ENCODE measurements at places on chromosomes 2 and 18.
A peak's percentile ranks its signal among the peaks of the same experiment; 100 is the strongest.

DNA sequence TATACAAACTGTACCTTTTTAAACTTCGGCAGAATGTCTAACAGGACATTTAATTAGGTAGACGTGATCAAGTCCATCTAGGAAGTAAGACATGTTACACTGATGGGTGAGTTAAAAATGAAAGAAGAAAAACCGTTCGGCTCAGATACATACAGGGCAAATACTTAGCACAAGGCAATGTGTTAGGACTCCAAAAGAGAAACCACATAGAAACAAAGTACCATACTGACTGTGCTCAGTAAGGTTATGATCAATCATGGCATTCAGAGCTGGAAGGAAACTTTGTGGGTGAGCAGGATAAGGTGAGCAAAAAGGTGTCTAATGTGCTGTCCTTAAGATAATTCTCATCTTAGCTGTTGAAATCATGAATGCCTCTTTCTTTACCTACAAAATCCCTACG, 211.9 kb downstream of the STK39 start:
- no peak for DNase-seq

DNA sequence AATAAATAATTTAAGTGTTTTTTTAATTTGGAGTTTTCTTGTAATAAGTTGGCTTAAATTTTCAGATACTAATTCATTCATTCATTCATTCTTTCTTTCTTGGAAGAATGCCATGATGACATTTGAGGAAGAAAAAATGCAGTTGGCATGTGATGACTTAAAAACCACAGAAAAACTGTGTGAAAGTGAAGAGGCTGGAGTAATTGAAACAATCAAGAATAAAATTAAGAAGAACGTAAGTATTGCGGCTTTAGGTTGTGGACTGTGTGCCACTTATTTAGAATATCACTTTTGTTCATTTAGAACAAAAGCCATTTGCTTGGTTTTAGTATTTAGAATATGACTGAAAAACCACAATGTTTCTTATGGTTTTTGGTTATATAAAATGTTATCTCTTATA, 51.4 kb downstream of the TTC39C start:
- no peak for DNase-seq

- DNase-seq: no peak
Observed at GRCh38 chr2:61074100-61074499, 8.4 kb downstream of the SANBR start.

DNA sequence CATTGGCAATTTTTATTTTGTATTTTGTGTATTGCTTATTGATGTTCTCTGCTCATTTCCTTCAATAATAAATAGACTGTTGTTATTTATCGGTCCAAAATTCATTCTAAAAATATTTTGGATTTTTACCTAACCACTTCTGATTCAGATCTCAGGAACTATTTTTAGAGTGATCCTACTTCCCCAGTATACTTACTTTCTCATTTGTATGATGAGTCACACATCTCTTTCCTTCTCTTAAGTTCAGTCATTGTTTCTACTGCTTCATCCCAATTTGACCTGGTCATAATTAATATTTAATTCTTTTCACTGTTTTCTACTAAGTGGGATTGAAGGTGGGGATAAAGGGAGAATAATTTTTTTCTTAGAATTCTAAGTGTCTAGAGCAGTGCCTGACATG, 75.1 kb downstream of the AGPS start:
- DNase-seq: no peak

DNA sequence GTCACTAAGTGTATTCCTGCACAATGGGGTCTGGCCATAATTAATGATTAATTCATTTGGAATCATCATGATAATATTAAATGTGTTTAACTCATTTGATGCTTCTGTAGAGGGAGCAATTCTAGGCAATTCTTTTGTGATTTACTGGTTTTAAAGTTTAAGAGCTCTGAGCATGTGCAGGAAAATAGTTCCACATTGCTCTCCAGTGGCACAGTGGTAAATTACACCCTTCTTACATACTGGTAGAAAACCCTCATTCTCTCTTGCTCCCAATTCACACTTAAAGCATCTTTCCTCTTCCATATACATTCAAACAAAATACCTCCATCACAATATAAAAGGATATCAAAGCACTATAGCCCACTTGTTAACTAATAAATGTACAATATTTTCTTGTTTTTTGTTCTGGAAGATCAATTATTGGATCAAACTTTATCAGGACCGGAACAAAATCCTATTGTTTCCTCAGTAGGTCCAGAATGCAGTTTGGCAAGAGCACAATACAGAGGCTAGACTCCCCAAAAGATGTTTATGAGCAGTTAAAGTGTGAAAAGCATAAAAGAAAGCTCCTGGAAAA, 844.3 kb downstream of the MBD2 start:
- no peak for DNase-seq

DNA sequence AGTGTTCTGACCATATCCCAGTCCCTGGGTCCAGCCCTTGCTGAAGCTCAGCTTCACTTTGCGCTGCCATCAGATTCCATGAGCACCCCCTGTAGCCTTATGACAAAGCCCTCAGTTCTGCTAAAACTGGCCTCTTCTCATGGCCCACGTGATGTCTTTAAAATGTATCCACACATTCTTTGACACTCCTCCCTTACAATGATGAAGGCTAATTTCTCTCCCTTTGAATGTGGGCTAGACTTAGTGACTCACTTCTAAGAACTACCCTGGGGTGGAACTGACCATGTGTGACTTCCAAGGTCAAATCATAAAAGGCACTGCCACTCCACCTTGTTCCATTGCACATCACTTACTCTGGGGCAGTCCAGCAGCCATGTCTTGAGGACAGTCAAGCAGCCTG, 45.4 kb upstream of the GORASP2 start:
- no peak for DNase-seq

- no peak for DNase-seq
Observed at GRCh38 chr18:23758281-23758680, 69.0 kb downstream of the LAMA3 start.

DNA sequence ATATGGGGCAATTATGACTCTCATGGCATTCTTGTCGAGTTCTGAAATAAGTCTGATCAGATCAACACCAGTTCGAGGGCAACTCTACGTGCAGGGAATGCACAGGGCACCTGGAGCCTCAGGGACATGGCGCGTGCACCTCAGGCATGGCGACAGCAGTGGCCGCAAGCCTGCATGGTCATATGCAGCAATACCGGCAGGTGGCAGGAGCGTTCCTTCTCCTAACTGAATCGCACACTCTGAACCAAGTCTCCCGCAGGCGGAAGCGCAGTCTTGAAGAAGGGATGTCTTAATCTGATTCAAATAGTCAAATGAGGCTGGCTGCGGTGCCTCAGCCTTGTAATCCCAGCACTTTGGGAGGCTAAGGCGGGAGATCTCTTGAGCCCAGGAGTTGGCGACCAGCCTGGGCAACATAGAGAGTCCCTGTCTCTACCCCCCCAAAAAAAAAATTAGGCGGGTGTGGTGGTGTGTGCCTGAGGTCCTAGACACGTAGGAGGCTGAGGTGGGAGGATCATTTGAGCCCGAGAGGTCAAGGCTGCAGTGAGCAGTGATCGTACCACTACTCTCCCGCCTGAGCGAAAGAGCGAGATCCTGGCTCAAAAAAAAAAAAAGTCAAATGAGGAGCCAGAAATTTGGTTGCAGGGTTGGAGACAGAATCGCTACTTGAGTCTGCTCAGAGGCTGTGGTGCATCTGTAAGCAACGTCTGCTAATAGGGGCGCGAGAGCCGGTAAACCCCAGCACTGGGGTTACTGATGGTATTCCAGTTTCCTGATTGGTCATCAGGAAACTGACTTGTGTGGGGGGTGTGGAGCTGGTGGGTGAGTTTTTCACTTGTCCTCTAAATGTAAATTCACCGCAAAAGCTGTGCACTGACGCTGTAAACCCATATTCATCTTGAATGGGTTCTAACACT, 28.8 kb downstream of the FHL2 start:
- peak; percentile 83 for DNase-seq

- DNase-seq: no peak
Observed at GRCh38 chr2:119723186-119723585, 36.5 kb upstream of the PTPN4 start.

DNA sequence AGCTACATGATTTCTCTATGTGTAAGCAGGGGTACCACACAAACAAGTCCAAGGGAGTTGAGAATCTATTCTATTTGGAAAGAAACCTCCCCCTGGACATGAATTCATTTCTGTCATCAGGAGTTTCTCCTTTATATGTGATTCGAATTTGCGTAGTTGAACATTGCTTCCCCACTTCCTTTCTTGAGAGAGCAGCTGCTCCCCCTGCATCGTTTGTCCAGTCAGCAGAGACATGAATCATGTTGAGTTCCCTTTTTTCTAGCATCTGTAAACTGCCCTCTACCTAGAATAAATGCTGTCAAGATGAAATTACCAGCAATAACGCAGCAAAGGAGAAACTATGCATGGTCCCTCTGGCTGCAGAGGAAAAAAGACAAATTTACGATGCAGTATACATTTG, 73.8 kb downstream of the KIF5C start:
- DNase-seq: no peak

GRCh38 chr2:27118525-27119329, at the start of gene CGREF1:
Gene CGREF1 (minus strand): TSS chr2:27119128. CDS start chr2:27104366, 14,762 bp downstream.
- DNase-seq: no peak

- DNase-seq: no peak
Observed at GRCh38 chr2:105034170-105034569, 3.7 kb upstream of the MRPS9 start.

DNA sequence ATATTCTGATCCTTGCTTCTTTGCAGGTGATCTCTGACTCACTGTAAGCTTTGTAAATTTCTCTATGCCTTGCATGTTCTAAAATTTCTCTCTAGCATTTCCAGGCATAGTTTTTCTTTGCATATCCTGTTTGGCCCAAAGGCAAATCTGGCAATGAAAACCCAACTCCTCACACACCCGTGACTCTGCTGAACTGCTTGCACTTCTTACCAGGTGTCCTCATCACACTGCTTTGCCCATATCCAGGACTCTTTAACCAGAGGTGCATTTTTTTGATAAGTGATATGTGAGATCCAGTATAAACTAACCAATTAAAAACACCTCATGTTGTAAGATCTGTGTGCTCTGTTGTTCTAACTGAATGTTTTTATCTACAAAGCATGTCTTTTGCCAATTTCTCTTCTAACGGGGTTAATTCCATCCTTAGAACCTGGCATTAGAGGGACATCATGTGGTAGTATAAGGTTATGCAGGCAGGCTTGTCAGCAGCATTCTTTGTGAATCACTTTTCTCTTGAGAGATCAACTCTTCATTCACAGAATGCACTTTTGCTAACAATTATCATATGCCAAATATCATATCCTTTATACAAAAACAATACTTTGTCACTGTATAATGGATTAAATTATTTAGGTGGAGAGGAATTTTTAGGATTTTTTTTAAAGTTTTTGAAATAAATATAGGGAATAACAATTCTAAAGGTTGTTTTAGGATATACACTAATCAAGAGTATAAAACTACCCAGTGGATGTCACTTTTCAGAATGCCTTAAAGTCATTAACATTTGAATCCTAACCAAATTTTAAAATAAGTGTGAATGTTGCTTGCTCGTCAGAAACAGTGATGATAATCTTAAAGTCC, 20.8 kb upstream of the TMX3 start:
- DNase-seq: no peak

DNA sequence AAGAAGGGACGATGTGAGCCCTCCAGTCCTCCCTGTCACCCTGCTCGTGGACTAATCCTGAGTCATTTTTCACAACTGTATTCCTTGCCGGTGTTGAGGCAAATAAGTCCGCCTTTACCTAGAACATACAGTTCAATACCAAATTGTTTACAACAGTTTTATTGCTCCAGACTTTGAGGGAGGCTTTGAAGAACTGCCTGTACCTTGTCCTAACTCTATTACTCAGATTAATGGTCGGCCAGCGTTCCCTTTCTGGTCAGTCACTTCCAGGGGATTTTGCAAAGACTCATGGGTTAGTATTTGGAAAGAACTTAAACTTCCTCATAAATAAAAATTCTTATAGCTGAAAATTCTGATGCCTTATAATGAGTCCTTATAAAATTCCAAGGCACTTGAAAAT, 85.1 kb upstream of the ZNF532 start:
- no peak for DNase-seq

- no peak for DNase-seq
Observed at GRCh38 chr2:201915446-201915845, 109.1 kb downstream of the CDK15 start.

DNA sequence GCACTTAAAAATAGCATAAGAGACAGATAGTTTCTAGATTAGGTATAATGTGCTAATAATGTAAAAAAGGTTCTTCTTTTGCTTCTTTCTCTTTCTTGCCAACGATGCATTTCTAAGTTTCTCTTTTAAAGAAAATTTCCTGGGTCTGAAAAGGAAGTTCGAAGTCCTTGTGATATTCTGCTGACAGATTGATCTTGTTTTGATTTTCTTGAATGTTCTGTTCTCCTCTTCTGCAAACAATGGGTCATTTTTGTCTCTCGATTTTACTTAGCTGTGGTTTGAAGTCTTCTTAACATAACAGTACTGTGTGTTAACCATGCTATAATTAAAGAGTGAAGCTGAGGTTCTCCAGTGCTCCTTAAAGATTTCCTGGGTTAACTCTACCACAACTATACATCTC, 61.1 kb upstream of the ACYP2 start:
- DNase-seq: no peak

GRCh38 chr2:108986916-108987510, 2.0 kb downstream of the EDAR start:
- no peak for DNase-seq

GRCh38 chr2:4107179-4107578, 403.8 kb downstream of the DCDC2C start:
- no peak for DNase-seq

- DNase-seq: no peak
Observed at GRCh38 chr2:74789271-74789670, 44.7 kb upstream of the HK2 start.

GRCh38 chr18:631560-631959, 25.9 kb upstream of the TYMS start:
- no peak for DNase-seq

GRCh38 chr18:2903006-2903405, 56.2 kb downstream of the EMILIN2 start:
- peak; percentile 90 for DNase-seq

DNA sequence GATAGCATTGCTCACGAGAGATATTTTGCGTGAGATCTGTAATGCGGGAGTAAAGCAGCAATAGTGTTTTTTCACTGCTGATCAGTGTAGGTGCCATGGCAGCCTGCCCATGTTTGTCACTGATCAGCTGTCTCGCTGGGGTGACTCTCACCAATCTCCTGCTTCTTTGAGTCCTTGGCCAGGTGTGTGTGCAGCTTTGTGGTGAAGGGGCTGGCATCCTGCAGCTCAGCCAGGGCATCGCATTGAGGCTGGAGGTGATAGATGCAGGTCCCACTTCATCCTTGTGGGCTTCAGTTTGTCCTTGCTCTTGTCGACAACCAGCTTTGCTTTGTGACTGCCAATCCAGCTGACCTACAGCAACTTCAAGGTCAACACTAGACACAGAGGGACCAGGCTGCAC, 258.3 kb upstream of the CXCR4 start:
- DNase-seq: no peak

- DNase-seq: no peak
Observed at GRCh38 chr18:24104486-24104885, 34.4 kb upstream of the CABYR start.

GRCh38 chr18:37987901-37988300, 422.3 kb upstream of the CELF4 start:
- no peak for DNase-seq

GRCh38 chr2:217939220-217939619, 63.6 kb downstream of the TNS1 start:
- DNase-seq: no peak

- no peak for DNase-seq
Observed at GRCh38 chr2:207131594-207131993, 34.2 kb downstream of the KLF7 start.

GRCh38 chr18:36572135-36572856, 256.5 kb downstream of the TPGS2 start:
- peak; percentile 65 for DNase-seq

GRCh38 chr18:9177031-9177430, 40.5 kb downstream of the ANKRD12 start:
- DNase-seq: no peak

GRCh38 chr2:214450118-214450894, 39.5 kb downstream of the VWC2L start:
- no peak for DNase-seq
